Sigmoid colon (tissue), 7 donors: ENCODE measurements at places on chromosomes 3 and 15.

DNA sequence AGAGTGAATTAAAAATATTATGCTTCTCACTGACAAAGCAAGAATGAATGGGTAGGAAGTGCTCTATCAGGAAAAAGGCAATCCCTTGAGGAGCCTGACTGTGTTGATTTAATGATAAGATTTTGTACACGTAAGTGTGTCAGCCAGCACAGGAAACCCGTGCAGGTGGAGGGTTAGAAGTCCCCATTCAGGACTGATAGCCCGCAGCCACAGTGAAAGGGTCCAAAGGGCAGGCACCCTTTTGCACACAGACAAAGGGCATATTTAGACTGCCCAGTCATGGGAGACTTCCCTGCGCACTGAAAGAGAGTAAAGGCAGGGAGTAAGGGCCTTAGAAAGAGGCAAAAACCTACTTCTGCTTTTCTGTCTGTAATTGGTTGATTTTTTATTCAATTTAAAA, 26.4 kb upstream of the SKIL start:
- DNase-seq, result no peak

DNA sequence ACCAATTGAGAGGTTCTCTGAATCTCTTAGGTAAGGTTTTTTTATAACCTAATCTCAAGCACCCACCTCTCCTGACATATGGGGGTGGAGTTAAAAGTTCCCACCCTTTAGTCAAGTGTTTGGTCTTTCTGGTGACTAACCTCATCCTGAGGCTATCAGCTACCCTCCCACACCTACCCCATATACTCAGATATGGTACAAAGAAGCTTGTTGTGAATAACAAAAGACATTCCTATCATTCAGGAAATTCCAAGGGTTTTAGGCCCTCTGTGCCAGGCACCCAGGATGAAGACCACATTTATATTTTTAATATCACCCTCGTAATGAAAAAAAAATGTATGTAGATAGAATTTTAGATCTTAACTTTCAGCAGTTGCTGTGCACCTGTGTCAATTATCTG, 9.0 kb downstream of the CHMP2B start:
- DNase-seq, result no peak

DNA sequence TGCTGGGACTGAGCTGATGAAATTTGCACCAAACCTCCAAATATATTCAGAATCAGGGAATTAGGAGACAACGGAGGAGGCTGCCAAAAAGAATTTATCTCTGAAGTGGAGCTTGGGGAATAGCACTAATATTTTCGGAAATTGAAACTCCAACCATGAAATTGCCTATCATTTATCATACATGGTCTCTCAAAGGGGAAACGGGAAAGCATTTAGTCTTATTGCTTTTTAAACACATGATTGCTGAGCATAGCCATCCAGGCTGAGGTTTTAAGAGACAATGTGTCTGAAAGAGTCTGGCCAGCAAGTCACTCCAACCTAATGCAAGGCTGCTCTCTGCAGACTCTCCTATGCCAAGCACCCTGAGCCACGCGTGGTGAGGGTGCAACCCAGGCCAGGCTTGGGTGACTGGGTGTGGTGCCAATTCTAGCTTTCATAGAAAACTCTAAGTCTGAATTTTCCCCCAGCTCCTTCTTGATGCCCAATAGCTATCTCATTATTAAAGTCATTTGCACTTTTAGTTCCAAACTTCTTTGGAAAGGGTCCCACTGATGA, 200.2 kb downstream of the RPLP1 start:
- DNase-seq, result no peak

- peak; percentile 24 for DNase-seq
These were observed 5.3 kb upstream of the VIPR1 start for GRCh38 chr3:42497009-42497731.

GRCh38 chr3:132488151-132488550, 70.8 kb downstream of the DNAJC13 start:
- no peak for DNase-seq
